ENCODE measurements at places on chromosomes 2 and 18.

DNA sequence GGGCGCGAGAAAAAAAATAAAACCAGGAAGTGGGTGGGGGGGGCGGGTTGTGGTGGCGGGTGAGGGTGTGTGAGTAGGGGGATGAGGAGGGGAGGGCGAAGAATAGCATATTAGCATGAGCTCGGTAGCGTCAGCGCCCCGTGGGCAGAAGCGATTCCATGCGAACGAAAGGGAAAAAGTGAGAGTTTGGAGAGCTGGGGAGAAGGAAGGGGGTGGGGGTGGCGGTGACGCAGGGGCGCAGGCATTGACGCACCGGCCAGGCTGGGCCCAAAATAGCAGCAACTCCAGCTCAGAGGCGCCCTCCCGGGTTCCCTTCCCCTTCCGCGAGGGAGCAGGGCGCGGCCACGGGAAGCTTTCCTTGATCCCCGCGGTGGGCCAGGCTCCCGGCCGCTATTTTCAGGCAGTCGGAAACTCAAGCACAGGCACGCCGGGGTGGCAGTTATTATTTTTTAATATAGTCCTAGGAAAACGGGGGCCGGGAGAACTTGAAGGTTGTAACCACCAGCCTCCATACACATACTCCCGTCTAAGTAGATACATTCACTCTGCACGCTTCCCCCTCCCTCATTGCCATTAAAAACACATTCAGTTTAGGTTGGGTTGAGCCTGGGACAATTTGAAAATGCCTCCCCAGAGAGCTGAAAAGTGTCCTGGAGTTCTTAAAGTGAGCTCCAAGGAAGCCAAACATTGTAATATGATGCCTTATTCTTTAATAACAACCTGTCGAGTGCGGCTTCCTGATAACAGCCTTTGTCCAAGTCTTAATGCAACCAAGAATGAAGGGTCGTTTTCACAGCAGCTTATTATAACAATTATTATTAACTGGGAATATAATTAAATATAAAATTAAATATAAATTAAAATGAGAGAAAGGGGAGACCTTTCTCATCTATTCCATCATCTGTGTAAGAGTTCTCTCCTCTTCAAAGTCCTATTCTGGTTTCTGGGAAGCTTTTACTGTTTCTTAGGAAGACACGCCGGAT, 2.3 kb upstream of the NR4A2 start:
- DNase-seq, result peak; percentile 67

DNA sequence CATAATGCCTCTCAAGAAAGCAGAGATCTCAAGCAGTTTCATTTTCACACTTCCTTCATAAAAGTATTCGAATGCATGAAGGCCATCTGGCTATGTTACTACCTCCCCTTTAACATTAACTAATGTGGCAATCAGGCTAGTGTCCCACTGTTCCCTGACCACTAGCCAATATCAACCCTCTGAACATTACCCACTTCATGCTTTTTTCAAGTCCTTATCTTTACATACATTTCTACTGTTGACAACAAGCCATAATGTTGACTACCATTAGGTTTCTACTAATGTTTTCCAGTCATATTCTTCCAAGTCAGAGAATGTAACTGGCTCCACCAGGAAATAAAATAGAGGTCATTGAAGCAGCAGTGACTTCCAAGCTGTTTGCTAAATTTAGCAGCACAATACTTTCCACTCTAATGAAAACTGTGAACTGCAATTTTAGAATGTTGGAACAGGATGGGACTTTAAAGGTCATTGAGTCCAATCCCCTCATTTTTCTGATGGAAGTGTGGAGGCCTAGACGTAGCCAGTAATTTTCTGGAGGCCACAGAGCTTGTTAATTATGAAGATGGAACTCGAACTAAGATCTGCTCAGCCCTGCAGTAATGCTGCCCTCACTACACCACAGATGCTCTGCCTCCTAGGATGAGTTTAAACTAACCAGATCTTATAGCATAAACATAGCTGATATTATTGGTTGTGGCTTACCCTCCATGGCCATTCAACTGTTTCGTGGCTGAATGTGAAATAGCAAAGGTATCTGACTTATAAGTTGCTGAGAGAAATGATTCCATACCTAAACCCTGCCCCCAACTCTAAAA, 630 bp upstream of the PPP1R1C start:
- no peak for DNase-seq

DNA sequence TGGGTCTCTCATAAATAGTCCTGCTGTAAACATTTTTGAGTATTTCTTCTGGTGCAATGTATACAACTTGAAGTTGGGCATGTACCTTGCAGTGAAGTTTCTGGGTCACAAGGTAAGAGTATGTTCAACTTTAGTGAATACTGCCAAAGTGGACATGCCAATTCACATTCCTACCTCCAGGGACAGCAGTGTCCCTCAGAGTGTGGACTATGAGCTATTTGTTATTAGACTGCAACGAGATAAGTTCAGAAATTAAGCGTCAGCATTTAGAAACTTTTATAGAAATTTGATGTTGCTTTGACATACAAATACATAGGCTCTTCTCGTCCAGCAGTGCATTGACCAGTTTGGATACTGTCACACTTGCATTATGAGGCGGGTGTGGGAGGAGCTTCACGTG, 7.2 kb upstream of the ACKR3 start:
- no peak for DNase-seq

DNA sequence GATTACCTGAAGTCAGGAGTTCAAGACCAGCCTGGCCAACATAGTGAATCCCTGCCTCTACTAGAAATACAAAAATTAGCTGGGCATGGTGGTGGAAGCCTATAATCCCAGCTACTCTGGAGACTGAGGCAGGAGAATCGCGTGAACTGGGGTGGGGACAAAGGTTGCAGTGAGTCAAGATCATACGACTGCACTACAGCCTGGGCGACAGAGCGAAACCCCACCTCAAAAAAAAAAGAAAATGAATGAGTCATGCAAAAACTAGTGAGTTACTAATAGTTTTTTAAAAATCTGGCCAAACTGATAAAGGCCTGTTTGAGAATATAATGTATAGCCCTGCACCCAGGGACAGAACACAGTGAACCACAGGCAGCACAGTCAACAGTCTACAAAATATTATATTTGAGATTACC, 17.5 kb downstream of the AFG3L2 start:
- no peak for DNase-seq

- DNase-seq, result no peak
These were observed 25.9 kb downstream of the PECR start for GRCh38 chr2:216055680-216056079.

Data from stimulated activated CD4-positive, alpha-beta T cell treated with anti-CD3 and anti-CD28 coated beads, Interleukin-4, amount 100 ng/mL, for 48 hours (primary cell).